ENCODE measurements at places on chromosomes 16 and 17.

DNA sequence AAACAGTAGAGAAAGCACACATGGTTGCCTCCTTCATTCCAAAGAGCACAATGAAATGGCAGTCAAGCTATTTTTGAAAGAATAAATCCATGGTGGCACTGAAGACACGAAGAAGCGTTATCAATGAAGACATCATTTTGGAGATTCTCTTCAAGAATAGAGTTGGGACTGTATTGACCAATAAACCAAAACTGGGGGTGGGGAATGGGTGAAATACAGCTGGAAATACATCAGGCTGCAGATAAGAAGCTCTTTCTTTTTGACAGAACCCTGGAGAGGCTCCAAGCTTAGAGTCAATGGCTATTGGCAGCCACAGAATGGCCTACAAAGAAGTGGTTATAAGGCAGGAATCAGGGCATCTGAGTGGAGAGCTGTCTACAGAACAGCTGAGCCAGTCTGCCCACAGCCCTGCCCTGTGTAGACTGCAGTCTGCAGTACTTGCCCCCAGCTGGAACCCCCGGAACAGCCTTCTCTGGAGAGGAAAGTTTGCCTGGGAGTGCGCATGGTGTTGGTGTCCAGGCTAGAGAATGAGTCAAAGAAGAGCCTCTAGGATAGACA, 100.4 kb downstream of the STX8 start:
- DNase-seq: no peak

DNA sequence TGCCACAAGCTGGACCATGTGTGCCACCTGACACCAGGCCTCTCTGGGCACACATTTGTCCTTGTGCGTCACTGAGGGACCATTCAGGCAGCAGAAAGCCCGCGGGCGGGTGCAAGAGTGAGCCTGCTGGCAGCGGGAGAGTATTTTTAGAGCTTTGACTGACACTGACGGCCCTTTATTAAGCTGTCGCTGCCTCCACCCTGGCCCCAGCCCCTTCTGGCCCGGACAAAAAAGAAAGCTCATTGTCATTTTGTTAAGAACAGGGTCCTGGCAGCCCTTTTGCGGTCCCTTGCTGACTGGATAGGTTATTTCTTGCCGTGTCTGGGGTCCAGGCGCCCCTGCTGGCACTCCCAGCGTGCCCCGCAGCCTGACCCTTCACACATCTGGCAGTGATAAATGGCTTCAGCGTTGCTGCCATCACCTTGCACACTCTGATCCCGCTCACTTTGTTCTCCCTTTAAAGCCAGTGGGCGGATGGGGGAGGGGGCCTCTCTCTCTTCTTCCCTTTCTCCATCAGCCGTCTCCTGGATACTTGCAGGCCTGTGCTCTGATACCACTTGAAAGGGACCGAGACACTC, 78.4 kb upstream of the NKD1 start:
- DNase-seq: no peak

DNA sequence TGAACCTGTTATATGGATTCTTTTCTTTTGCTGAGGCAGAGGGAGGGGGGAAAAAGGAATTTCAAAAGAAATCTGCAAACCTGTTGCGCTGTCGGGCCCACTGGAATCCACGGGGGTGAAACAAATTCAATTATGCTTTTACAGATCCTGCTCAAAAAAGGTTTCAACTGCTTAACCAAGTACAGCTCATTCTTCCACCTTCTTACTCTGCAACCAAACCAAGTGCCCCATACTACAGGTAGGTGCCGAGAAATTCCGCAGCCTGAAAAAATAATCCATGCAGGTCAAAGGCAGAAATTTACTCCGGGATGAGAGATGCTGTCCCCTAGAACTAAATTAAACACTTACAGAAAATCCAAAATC, 416 bp downstream of the RNF43 start:
- DNase-seq: no peak

DNA sequence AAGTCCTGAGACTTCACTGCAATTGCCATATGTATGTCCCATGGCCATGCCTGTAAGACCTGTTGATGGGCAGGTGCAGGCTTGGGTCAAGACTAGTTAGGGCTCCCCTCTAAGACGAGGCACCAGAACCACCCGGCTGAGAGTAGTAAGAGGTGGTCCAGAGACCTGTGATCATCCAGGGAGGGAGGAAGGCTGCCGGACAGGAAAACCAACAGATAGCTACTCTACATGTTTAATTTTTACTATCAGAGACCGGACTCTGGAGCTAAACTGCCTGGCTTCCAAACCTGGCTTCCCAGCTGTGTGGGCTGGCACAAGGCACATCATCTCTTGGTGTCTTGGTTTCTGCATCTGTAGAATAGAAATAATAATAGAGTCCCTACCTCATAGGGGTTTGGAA, 73.0 kb downstream of the ERCC4 start:
- DNase-seq: no peak

Data from AG10803 (cell line).